Epithelial cell of proximal tubule (primary cell): ENCODE measurements at places on chromosomes 12 and 14. TPM values are rescaled to one million over a fixed set of nuclear protein-coding genes. Genes with fewer than 3 reads are reported as not detected.

DNA sequence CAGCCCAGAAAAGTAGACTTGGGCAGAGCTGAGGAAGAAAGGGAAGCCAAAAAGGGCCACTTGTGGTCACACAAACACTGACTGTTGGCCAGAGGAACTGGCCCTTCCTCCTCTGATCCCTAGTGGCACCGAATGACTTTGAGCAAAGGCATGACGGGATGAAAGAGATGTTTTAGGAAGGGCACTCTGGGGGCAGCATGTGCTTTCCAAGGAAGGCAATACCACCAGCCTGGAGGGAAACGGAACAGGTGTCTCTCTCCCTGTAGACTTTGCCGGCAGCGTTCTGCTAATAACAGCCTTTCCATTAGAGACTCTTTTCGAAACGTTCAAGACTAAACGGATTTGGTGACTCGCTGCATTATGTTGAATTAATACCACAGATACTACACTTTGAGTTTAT, 12.3 kb upstream of the FBXO21 start:
- no peak for DNase-seq

GRCh38 chr12:120822832-120823503, 81.2 kb downstream of the SPPL3 start:
- no peak for DNase-seq

DNA sequence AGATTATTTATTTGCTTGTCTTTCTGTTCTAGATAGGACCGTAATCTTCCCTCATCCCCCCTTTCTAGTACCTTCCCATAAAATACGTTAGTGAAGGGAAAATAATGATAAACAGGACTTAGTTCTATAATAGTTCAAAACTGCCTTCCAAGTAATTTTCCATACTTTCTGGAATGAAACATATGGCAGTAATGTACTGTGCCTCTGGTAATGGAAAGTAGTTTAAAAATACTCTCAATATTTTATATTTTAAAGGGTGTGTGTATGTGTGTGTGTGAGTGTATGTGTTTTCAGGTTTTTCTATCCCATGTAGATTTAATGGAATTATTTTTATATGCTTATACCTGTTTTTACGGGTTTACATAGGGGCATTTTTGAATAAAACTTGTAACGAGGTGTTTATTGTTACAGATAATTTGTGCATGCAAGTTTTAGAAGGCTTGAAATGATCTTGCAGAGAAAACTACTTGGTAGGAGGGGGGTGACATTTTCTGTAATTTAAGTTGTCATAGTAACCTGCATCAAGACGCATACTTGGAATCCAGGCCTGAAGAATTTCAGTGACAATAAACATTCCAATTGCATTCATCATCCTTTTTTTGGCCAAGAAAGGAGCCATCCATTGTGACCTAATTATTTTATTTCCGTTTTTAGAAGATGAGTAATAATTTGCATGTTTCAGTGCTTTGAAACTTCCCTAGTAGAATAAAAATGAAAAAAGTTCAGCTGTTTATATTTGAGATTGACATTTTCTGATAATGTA, 38.9 kb downstream of the RASSF8 start:
- DNase-seq: peak; percentile 88

DNA sequence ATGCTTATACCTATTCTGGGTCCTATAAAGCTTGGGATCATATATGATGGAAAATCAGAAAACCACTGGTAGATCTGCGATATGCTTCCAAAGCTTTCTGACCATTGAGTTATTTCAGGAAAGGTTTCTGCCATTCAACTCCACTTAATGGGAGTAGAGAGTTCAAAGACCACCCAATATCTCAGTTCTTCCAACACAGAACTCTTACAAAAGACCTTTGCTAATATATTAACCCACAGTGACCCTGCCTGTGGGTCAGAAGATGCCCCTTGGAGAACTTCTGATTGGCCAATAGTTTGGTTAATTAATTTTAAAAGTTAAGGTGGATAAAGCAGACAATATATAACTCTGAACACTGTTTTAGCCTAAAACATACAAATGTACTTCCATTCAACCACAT, 213.0 kb downstream of the IPO8 start:
- DNase-seq: no peak

DNA sequence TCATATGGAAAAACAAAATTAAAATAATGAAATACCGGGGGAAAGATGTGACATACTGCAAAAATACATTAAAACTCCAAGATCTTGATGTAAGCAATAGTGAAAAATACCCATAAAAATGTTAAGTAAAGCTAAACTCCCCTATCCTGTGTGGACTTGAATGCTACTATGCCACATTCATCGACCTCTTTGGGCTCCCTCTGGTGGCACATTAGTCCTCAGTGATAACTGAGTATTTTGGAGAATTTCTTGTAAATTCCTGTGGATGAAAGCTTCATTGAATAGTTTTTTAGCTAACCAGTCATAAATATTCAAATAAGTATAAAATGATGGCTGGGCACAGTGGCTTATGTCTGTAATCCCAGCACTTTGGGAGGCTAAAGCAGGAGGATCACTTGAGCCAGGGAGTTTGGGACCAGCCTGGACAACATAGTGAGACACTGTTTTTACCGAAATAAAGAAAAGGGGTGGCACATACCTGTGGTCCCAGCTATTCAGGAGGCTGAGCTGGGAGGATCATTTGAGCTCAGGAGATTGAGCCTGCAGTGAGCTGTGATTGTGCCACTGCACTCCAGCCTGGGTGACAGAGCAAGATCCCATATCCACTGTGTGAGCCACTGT, 42.4 kb upstream of the SGPP1 start:
- DNase-seq: no peak

GRCh38 chr12:131618303-131618658, 92.6 kb upstream of the SFSWAP start:
- no peak for DNase-seq

GRCh38 chr12:39364196-39364595, 78.7 kb downstream of the KIF21A start:
- no peak for DNase-seq

DNA sequence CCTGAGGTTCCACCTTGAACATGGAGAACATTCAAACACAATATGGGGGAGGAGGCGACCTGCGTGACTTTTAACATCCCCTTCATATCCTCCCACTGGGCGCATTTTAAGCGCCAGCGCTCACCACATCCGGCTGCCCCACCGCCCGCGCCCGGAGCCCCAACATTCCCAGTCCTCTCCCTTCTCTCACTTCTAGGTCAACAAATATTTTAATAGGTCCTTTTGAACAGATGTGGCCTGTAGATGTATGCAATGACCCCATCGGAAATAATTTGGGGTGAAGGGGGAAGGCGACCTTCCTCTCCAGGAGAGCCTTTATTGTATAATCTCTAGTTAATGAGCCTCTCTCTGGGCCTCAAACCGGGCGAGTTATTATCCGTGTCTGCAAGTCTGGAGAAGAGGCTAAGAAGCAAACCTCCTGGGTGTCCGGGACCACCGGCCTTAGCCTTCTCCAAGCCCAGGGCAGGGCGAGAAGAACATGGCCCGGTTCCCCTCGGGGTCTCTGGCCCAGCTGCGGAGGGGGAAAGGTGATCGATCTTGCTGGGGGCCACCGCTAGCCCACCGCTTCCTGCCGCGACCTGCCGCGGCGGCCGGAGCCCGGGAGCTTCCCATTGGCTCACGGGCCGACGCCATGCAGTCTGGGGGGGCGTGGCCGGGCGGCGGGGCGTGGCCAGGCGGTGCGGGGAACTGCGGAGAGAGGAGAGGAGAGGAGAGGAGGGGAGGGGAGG, 83.2 kb upstream of the HMGA2 start:
- DNase-seq: no peak

DNA sequence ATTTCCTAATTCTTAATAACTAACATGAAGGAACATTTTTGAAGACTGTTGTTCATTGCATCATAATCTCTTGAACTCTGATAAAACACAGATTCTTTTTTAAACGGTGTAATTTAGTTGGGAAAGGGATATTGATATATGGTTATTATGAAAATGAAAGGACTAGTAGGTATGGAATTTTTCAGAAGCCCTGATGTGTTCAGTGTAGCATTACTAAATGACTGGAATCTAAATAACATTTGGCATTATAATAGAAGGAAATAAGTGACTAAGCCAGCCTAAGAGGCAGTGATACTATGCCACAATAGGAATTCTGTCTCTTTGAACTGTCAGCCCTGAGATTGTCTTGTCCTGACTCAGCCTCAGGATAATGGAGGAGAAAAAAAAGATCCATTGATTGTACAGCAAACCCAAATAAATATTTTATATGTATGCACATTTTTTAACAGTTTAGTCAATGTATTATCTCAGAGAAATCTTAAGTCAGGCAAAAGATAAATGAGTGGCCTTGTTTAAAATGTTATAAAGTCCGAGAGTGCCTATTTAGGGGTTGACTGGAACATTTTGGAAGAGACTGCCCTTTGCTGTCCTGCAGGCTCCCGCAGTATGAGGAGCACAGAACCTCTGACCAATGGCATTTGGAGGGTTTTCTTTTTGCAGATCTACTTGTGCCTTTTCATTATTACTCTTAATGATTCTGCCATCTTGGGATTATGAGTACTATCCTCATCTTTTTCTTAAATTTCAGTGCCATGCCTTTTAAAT, 271.2 kb downstream of the EGLN3 start:
- DNase-seq: no peak

GRCh38 chr14:58871573-58871972, 233.8 kb downstream of the DACT1 start:
- no peak for DNase-seq

GRCh38 chr12:97628962-97629361, 166.4 kb downstream of the RMST start:
- DNase-seq: no peak

DNA sequence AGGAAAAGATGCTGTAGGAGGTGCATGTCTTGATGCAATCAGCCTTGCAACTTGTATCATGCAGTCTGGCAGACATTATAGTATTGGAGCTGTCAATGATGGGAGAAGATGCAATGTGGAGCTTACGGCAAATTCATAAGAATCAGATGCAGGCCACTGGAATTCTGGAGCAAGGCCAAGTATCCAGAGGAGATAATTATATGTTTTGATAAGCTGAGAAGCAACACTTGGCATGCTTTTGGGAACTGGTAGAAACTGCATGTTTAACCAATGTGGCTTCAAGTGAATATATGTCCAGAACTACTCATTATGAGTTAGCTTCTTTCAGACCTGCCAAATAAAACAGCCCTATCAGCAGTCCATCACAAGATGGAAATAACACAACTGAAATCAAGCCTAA, 249.1 kb upstream of the PPFIA2 start:
- no peak for DNase-seq

DNA sequence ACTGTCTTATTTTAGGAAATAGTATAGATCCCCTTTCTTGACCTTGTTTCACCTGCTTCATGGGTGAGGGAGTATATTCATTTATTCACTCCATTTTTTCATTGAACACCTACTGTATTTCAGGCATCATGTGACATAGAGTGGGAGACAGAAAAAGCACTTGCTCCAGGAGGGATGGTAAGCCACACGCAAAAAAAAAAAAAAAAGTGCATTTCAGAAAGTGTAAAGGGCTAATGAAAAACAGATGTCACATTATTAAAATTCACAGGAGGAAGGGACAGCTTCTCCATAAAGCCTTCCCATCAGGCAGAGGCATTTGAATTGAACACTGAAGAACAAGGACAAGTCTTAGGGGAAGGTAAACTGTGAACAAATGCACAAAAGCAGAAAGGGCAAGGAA, 7.5 kb downstream of the SLC8A3 start:
- no peak for DNase-seq

DNA sequence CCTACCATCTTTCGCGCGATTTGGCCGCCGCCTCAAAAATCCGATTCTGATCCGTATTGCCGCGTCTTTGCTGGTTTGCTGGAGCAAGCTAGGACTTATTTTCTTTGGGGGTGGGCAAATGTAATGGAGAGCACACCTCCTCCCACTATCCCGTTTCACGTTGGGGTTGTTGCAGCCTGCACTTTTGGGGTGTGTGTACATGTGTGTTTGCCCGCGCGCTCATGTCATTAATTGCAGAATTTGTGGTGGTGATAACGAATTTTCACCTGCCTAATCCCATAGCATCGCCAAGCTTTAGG, 657 bp downstream of the METAP2 start:
- no peak for DNase-seq

DNA sequence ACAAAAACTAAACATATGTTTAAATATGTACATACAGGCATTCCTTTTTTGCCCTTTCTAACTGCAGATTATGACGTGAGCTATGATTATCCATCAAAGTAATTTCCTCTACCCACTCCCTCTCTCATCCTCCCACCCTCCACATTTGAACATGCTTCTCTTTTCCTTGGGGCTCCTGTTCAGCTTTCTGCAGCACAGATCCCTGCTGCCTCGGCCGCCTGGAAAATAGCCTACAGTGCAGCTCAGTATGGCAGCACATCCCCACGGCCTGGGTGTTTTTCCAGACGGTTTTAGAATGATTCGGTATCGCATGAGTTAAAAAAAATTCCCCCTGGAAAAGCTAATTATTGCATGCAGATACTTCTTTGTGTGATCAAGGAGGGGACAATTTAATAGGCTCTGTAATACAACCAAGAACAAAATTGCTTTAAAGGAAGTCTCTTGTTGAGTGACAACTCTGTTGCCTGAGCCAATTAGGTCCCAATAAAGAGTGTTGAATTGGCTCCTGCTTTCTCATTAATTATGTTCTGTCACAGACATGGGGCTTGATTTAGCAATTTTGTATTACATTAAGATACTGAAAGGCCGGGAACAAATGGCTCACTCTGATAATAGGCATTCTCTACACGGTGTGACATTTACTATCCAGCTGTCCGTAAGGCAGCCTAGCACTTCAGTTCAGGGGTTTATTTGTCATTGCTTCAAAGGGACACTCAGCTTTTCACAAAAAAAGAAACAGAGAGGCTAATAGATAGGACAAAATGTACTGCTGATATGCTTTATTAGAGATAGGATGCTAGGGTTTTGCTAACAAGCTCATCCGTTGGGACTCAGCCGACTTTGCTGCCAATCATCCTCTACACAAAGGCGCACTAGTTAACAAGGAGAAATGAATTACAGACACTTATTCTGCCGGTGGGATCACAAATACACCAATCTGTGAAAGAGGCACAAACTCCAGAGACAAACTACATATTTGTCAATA, 285.8 kb upstream of the G2E3 start:
- no peak for DNase-seq

GRCh38 chr12:45681465-45681864, 48.0 kb upstream of the ARID2 start:
- no peak for DNase-seq

Gene CCDC177
- not detected in 2 replicates for total RNA-seq

Gene KLHL33
- total RNA-seq: under 0.01 and 0.17 TPM in 2 replicates

Gene MFAP5
- total RNA-seq: 0.75 and 0.94 TPM in 2 replicates

Gene FOXG1
- 0.06 and 0.14 TPM in 2 replicates for total RNA-seq

Gene CMKLR1
- 0.12 TPM in 1 of 2 replicates, not detected in the other for total RNA-seq

Gene HOXC4
- total RNA-seq: 2.8 and 3.3 TPM in 2 replicates
